Right atrium auricular region (tissue), 2 donors: ENCODE measurements at places on chromosomes 11 and 22. TPM values are rescaled to one million over a fixed set of nuclear protein-coding genes. Genes with fewer than 3 reads are reported as not detected.

DNA sequence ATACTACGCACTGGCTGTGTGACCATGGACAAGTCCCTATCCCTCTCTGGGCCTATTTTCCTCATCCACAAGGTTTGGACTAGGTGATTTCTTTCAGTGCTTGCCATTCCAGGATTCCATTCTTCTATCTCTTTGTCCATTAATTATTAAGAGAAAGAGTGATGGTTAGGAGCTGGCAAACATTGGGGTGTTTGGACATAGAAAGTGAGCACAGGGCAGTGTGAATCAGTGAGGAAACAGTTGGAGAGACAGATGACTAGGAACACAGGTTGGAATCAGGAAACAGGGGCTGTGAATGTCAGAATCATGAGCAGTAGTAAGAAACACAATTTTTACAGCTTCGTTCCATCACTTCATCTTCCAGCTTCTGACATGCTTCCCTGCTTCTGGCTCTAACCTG lies 211.8 kb downstream of the INSC start:
- peaks cover 3% of the 10 kb centered on the region for H3K4me1 ChIP-seq
- no peak for DNase-seq
- H3K27me3 ChIP-seq = no peaks in the 10 kb centered on the region

- no peaks in the 10 kb centered on the region for H3K27me3 ChIP-seq
- no peak overlapping the region for H3K27ac ChIP-seq
- H3K4me3 ChIP-seq = no peak overlapping the region
- DNase-seq = no peak
- H3K36me3 ChIP-seq = no peaks in the 10 kb centered on the region
Measured at GRCh38 chr11:21653951-21654421, 538.9 kb upstream of the ANO5 start.

DNA sequence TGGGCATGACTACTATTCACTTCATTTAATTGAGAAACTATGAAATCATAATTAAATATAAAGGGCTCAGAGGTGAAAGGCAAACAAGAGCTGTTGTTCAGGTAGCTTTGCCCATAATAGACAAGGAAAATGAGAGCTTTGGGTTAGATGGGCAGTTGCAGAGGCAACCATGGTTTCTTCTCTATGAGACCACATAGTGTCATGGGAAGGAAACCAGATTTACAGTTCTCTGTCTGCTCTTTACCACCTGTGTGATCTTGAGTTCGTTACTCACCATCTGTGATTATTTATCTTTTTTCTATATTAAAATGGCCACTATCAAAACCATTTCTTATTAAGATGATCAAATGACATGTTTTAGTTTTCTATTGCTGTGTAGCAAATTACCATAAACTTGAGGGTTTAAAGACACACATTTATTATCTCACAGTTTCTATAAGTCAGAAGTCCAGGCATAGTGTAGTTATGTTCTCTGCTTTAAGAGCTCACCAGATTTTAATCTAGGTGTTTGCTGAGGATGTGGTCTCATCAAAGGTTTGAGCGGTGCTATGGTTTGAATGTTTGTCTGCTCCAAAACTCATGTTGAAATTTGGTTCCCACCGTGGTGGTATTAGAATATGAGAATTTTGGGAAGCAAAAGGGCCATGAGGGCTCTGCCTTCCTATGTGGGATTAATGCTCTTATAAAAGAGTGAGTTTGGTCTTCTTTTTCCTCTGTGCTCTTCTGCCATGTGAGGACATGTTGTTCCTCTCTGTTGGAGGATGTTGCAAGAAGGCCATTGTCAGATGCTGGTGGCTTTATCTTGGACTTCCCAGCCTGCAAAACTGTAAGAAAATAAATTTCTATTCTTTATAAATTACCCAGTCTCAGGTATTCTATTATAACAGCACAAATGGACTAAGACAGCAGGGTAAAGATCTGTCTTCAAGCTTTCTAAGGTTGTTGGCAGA lies 38.2 kb downstream of the OR2AG2 start:
- no peak overlapping the region for H3K27ac ChIP-seq
- H3K27me3 ChIP-seq = no peaks in the 10 kb centered on the region
- no peak for DNase-seq
- H3K4me1 ChIP-seq = no peaks in the 10 kb centered on the region

- peak; percentile 83 for DNase-seq
- H3K27ac ChIP-seq = peak overlapping the region; percentile 69
- H3K4me3 ChIP-seq = no peak overlapping the region
- H3K36me3 ChIP-seq = peaks cover 22% of the 10 kb centered on the region
Measured at GRCh38 chr11:3123305-3123704, 41.8 kb downstream of the OSBPL5 start.

- H3K27ac ChIP-seq = no peak overlapping the region
- H3K27me3 ChIP-seq = no peaks in the 10 kb centered on the region
- no peaks in the 10 kb centered on the region for H3K36me3 ChIP-seq
Measured at GRCh38 chr11:108562746-108563581, 30.6 kb downstream of the EXPH5 start.

C22orf42 gene
- total RNA-seq = not detected

DNA sequence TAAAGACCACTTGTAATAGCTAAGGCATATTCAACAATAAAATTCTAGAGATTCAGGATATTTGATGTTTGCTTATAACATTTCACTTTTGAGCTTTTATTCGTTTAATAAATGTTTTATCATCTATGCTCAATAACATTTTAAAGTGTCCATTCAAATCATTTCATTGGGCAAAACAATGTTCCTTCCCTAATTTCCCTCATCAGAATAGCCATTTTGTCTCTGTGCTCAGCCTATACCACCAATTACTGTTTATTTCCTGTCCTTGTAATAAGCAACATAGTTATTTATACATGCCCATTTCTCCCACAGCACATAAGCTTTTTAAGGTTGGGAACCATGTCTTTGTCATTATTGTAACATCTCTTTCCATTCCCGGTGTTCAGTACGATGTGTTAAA lies 1.3 kb upstream of the SC5D start:
- H3K27ac ChIP-seq = no peak overlapping the region
- DNase-seq = no peak
- no peak overlapping the region for H3K4me3 ChIP-seq
- H3K36me3 ChIP-seq = no peaks in the 10 kb centered on the region

- H3K4me3 ChIP-seq = no peak overlapping the region
- DNase-seq = no peak
- H3K36me3 ChIP-seq = no peaks in the 10 kb centered on the region
Measured at GRCh38 chr11:105049481-105049880, 4.3 kb upstream of the CARD16 start.

ACR gene
- not detected for total RNA-seq

GRCh38 chr22:45235101-45235777 lies 5.5 kb downstream of the KIAA0930 start:
- no peak overlapping the region for H3K27ac ChIP-seq
- H3K27me3 ChIP-seq = no peaks in the 10 kb centered on the region
- no peak for DNase-seq
- no peak overlapping the region for H3K4me3 ChIP-seq

C11orf71 gene
- total RNA-seq = 6.5 TPM

DNA sequence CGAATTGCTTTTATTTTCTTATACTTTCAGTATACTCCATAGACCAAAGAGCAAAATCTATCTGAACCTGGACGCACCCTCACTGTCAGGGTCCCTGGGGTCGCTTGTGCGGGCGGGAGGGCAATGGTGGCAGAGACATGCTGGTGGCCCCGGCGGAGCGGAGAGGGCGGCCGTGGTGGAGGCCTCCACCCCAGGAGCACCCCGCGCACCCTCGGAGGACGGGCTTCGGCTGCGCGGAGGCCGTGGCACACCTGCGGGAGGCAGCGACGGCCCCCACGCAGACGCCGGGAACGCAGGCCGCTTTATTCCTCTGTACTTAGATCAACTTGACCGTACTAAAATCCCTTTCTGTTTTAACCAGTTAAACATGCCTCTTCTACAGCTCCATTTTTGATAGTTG lies 1077.4 kb downstream of the BRD1 start:
- no peak overlapping the region for H3K27ac ChIP-seq
- DNase-seq = no peak
- no peaks in the 10 kb centered on the region for H3K36me3 ChIP-seq
- no peaks in the 10 kb centered on the region for H3K27me3 ChIP-seq

GRCh38 chr11:1600626-1601025 lies 2.5 kb upstream of the KRTAP5-2 start:
- H3K4me3 ChIP-seq = no peak overlapping the region
- H3K27ac ChIP-seq = no peak overlapping the region
- H3K27me3 ChIP-seq = no peaks in the 10 kb centered on the region
- H3K4me1 ChIP-seq = no peaks in the 10 kb centered on the region
- no peak for DNase-seq

RAG1 gene
- 1.5 TPM for total RNA-seq

- no peak overlapping the region for H3K4me3 ChIP-seq
- H3K36me3 ChIP-seq = no peaks in the 10 kb centered on the region
- DNase-seq = no peak
- peaks cover 56% of the 10 kb centered on the region for H3K4me1 ChIP-seq
- H3K27ac ChIP-seq = peak overlapping the region; percentile 24
Measured at GRCh38 chr22:23842599-23842998, 3.8 kb upstream of the DERL3 start.

GRCh38 chr11:121476379-121477032 lies 23.7 kb upstream of the SORL1-AS1 start:
- DNase-seq = no peak
- H3K27ac ChIP-seq = no peak overlapping the region
- no peaks in the 10 kb centered on the region for H3K27me3 ChIP-seq
- H3K4me1 ChIP-seq = no peaks in the 10 kb centered on the region

DNA sequence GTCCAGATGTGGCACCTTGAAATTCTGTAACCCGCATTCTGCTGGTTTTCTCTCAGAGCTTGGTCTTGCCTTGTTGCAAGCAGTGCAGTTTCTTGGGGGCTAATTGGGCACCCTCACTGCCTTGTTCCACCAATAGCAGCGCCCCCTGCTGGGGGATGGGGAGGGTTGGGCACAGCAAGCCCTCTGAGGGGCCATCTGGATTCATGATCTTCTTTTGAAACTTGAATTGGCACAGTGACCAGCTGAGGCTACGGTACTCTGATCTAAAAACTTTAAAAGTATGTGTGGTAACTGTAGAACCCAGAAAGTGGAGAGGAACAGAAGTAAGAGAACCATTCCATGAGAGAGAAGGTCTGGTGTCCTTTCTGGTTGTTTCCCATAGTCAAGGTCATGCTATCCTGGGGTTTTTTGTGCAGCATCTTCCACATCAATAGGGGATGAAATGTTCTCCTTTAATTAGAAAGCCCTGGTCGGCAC lies 64.2 kb downstream of the MED15 start:
- H3K27ac ChIP-seq = no peak overlapping the region
- no peak for DNase-seq
- no peaks in the 10 kb centered on the region for H3K4me1 ChIP-seq
- H3K27me3 ChIP-seq = no peaks in the 10 kb centered on the region

DNA sequence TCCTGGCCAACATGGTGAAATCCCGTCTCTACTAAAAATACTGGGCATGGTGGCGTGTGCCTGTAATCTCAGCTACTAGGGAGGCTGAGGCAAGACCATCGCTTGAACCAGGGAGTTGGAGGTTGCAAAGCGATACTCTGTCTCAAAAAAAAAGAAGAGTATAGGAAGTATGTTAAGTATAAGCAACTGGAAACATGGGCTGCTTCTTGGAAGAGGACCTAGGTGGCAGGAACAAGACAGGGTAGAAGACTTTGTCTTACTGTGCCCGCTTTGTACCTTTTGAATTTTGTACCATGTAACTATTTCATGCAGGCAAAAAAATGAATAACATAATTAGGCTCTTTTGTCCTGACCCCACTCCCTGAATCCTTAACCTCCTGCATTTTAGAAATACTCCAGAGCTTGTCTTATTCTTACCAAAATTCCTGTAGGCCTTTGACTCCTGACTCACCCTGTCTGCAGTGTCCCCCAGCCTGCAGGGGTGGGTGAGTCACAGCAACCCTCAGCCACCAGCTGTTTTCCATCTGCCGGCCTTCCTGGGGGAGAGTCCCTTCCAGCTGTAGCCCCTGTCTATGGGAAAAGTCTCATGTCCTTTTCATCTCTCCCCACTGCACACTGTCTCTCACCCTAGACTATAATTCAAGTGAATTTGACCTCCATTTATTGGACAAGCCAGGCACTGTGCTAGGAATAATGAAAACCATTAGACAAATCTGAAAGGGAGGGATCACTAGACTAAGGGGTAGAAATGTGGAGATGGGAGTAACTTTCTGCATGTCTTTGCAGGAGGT lies 41.8 kb downstream of the TXN2 start:
- H3K27me3 ChIP-seq = no peaks in the 10 kb centered on the region
- peaks cover 19% of the 10 kb centered on the region for H3K4me1 ChIP-seq
- no peak overlapping the region for H3K27ac ChIP-seq
- DNase-seq = no peak

- peak overlapping the region; percentile 74 for H3K27ac ChIP-seq
- H3K4me3 ChIP-seq = no peak overlapping the region
- H3K36me3 ChIP-seq = no peaks in the 10 kb centered on the region
- H3K4me1 ChIP-seq = peaks cover 17% of the 10 kb centered on the region
Measured at GRCh38 chr11:61850687-61851086, 22.6 kb downstream of the FADS2 start.

CADM1 gene
- total RNA-seq = 19.8 TPM

DNA sequence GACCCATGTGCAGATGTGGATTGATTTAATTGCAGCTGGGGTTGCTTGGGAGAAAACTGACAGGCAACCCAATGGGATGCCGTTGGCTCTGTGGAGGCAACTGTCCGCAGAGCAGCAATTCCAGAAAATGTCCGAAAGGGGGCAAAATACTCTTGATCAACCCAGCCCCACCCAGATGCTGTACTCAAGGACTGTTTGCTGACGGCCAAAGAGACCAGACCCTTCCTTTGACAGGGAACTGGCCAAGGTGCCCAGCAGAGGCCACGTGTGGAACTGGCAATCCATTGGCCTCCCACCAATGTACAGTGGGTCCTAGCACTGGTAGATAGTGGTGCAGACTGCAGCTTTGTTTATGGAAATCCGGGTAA lies 29.7 kb upstream of the KCNA4 start:
- H3K27me3 ChIP-seq = no peaks in the 10 kb centered on the region
- DNase-seq = no peak
- H3K27ac ChIP-seq = no peak overlapping the region
- H3K4me3 ChIP-seq = no peak overlapping the region
- H3K36me3 ChIP-seq = no peaks in the 10 kb centered on the region

CASP4 gene
- 39.4 TPM for total RNA-seq

- H3K27me3 ChIP-seq = no peaks in the 10 kb centered on the region
- no peaks in the 10 kb centered on the region for H3K4me1 ChIP-seq
- H3K4me3 ChIP-seq = no peak overlapping the region
- no peaks in the 10 kb centered on the region for H3K36me3 ChIP-seq
- DNase-seq = no peak
Measured at GRCh38 chr11:41307296-41308080, 152.0 kb downstream of the LRRC4C start.

- H3K27me3 ChIP-seq = no peaks in the 10 kb centered on the region
- H3K4me3 ChIP-seq = no peak overlapping the region
- peak overlapping the region; percentile 97 for H3K27ac ChIP-seq
- no peaks in the 10 kb centered on the region for H3K36me3 ChIP-seq
Measured at GRCh38 chr22:38177926-38178604, 3.6 kb downstream of the PLA2G6 start.

- no peak overlapping the region for H3K4me3 ChIP-seq
- H3K27me3 ChIP-seq = no peaks in the 10 kb centered on the region
- H3K36me3 ChIP-seq = no peaks in the 10 kb centered on the region
Measured at GRCh38 chr11:64619811-64620380, 28.9 kb downstream of the SLC22A12 start.

GRCh38 chr11:132052904-132053303 lies 682.5 kb downstream of the NTM start:
- H3K36me3 ChIP-seq = no peaks in the 10 kb centered on the region
- no peaks in the 10 kb centered on the region for H3K4me1 ChIP-seq
- no peak overlapping the region for H3K27ac ChIP-seq
- H3K27me3 ChIP-seq = no peaks in the 10 kb centered on the region

GRCh38 chr11:112784323-112785073 lies 176.7 kb upstream of the NCAM1 start:
- H3K4me1 ChIP-seq = no peaks in the 10 kb centered on the region
- no peaks in the 10 kb centered on the region for H3K36me3 ChIP-seq
- peak overlapping the region; percentile 64 for H3K27ac ChIP-seq
- DNase-seq = peak; percentile 74
- no peaks in the 10 kb centered on the region for H3K27me3 ChIP-seq
- peak overlapping the region; percentile 7 for H3K4me3 ChIP-seq

SBF2 gene
- 23.9 TPM for total RNA-seq
